ENCODE measurements at places on chromosomes 6 and 20. TPM values are rescaled to one million over a fixed set of nuclear protein-coding genes. Genes with fewer than 3 reads are reported as not detected.

The OTOR gene
- not detected for polyA plus RNA-seq

The RIPPLY2 gene
- not detected for polyA plus RNA-seq

The DPPA5 gene
- not detected for polyA plus RNA-seq

The FKBP1C gene
- 0.19 TPM for polyA plus RNA-seq

The MUCL3 gene
- polyA plus RNA-seq: 39.6 TPM

The IBTK gene
- 16.1 TPM for polyA plus RNA-seq

The OOEP gene
- not detected for polyA plus RNA-seq

The ISM1 gene
- polyA plus RNA-seq: 0.31 TPM

The SLC17A9 gene
- polyA plus RNA-seq: 1.1 TPM

The BRD2 gene
- 70.7 TPM for polyA plus RNA-seq

The SAMD3 gene
- polyA plus RNA-seq: not detected

The CASS4 gene
- polyA plus RNA-seq: 1.6 TPM

All from stomach (tissue), 19 donors.